Foreskin keratinocyte (primary cell): ENCODE measurements at places on chromosomes 5 and 9. TPM values are rescaled to one million over a fixed set of nuclear protein-coding genes. Genes with fewer than 3 reads are reported as not detected.

FST gene
- polyA plus RNA-seq = 236 and 450 TPM in 2 replicates

PCDHGA2 gene
- 0.03 TPM in 1 of 2 replicates, not detected in the other for polyA plus RNA-seq

ASPN gene
- 0.02 TPM in 1 of 2 replicates, not detected in the other for polyA plus RNA-seq

GRCh38 chr5:76083555-76084495 is 642 bp downstream of the SV2C start:
- DNase-seq = no peak

- DNase-seq = no peak
Observed at GRCh38 chr5:162683284-162683683, 615.7 kb downstream of the GABRG2 start.

GRCh38 chr9:126144196-126144595 is 182.4 kb upstream of the MVB12B start:
- DNase-seq = no peak

DNA sequence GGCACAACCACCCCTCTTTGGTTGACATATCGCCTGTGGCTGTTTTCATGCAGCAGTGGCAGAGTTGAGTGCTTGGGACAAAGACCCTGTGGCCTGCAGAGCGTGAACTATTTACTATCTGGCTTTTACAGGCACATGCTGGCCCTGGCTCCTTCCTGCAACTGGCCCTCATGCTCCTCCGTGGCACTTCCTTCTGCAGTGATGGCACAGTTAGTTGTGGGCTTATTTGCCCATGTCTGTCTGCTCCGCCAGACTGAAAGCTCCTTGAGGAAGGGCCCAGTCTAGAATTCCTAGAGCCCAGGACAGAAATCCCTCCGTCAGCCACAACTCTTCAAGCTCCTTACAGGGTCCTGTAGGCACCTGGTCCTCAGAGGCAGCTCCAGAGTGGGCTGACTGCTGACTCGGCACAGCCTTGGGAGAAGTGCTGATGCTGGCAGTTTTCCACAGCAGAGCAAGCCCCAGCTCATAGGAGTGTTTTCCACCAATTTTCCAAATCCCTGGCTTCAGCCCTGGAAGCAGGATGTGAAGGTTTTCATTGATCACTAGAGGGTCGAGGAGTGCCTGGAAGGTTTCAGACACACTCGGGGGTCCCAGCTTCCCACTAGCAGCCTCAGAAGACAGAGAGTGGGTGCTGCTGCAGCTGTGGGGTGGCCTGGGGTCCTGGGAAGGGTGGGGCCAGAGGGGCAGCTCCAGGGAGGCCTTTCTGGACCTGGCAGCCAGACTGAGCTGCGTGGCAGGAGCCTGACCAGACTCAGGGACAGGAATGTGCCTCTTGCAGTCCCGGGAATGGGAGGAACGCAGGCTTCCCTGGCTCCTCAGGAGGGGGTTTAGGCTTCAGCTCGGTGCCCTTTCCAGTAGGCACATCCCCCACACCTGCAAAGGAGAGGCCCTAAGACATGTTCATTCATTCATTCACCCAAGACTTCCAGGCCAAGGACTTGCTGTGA is 56.5 kb upstream of the ANGPTL2 start:
- no peak for DNase-seq

SPATA31E1 gene
- polyA plus RNA-seq = not detected in 2 replicates
